Caki2 (cell line): ENCODE measurements at places on chromosomes 11 and 22. TPM values are rescaled to one million over a fixed set of nuclear protein-coding genes. Genes with fewer than 3 reads are reported as not detected.

TPST2 gene
- total RNA-seq, result 17.3 and 31.2 TPM in 2 replicates

DNA sequence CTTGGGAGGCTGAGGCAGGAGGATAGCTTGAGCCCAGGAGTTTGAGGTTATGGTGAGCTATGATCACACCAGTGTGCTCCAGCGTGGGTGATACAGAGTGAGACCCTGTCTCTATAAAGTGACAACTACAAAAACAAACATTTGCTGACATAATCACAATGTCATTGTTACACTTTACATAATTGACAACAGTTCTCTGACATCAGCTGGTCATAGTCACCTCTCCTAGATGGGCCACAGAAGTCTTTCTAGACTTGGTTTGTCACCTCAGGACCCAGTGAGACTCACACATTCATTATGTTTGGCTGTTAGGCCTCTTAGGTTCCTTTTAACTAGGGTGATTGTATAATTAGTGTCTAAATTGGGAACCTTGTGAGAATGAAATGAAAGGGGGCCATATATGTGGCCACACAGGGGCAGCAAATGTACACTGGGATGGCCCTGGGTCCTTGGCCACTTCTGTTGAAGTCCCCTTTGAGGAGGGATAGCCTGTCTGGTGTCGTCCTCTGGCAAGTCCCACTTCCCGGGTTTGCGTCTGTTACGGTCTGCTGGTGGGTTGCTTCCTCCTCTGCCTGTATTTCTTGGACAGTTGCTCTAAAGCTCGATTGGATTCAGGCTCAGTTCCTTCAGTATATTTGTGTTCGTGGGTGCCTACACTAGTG is 5.8 kb upstream of the PPIL2 start:
- DNase-seq, result no peak

DNA sequence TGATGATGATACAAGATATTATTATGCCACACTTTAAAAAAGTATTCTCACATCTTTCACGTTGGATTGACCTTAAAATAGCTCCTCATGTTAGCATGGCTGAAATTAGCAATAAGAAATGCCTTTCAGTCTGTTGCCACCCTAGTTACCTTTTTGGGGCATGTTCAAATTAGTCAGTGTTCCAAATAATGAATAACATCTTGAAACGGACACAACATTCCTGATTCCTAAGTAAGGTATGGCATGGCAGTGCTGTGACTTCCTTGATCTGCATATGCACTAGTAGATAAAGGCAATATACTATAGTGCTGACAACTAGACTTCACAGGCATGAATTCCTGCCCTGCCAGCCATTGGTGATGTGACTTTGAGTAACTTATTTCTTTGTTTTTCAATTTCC is 914.5 kb downstream of the METTL15 start:
- DNase-seq, result no peak

DNA sequence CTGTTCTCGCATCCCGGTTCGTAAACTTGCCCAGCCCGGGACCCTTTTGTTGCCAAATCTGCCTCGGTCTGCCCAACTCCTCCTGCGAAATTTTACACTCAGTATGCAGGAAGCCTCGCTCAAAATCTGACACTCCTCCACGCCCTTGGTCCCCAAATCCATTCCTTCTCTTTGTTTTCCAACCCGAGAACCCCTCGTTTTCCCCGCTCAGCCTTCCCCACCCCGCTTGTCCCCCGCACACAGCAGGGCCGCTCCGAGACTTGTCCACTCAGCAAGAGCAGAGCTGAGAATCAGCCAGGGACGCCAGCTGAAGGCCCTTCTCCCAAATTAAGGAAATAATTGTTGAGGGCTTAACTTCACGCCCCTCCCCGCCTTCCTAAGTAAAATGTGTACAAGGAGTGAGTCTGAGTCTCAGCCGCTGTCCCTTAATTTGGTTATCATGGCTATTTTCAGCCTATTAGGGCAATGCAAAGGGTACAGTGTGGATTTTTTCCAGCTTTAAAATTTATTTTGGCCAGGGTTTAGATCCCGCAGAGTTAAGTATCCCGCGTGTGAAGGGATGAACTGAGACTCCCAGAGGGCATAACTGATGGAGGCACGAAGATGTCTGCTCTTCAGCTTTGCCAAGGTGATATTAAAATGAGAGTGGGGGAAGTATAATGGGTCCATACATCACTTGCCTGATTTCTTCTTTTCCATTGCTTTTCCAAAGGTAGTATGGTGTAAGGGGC is 581 bp upstream of the FBXO3 start:
- DNase-seq, result no peak

PHETA2 gene
- total RNA-seq, result not detected in 2 replicates

DNA sequence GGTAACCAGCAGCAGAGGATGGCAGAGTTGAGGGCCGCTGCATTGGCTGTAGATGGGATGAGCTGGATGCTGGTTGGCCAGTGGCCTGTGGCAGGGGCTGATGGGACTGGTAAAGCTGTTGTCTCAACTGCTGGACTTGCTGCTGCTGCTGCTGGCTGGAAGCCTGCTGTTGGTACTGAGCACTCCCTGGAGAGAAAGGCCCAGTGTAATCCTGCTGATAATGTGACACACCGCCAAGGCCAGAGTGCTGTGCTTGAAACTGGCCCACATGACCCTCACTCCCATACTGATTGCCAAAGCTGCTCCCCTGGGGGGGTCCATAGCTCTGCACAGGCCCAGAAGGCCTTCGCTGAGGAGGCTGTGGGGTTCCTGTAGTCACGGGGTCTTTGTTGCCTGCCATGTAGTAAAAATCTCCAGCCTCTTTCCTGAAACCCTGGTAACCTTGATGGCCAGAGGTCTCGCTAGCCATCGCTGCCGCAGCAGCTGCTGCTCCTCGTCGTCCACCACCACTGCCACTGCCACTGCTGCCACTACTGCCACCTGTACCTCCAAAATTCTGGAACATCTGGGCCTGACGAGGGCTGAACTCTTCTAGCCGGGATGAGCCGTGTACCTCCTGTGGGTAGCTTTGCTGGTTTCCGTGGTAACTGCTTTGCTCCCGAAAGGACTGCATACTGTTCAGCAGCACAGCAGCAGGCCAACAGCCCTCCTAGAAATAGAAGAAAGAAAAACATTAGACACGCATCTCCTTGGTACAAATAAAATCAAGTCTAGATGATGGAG is 55.6 kb downstream of the TCF20 start:
- DNase-seq, result no peak

PTPN5 gene
- 0.10 TPM in 1 of 2 replicates, not detected in the other for total RNA-seq
